Stimulated activated CD8-positive, alpha-beta memory T cell treated with anti-CD3 and anti-CD28 coated beads, Interleukin-4, amount 100 ng/mL, for 4 hours (primary cell): ENCODE measurements at places on chromosomes 11 and 22.

GRCh38 chr11:117220999-117221774 lies 10.7 kb downstream of the PCSK7 start:
- DNase-seq = no peak

DNA sequence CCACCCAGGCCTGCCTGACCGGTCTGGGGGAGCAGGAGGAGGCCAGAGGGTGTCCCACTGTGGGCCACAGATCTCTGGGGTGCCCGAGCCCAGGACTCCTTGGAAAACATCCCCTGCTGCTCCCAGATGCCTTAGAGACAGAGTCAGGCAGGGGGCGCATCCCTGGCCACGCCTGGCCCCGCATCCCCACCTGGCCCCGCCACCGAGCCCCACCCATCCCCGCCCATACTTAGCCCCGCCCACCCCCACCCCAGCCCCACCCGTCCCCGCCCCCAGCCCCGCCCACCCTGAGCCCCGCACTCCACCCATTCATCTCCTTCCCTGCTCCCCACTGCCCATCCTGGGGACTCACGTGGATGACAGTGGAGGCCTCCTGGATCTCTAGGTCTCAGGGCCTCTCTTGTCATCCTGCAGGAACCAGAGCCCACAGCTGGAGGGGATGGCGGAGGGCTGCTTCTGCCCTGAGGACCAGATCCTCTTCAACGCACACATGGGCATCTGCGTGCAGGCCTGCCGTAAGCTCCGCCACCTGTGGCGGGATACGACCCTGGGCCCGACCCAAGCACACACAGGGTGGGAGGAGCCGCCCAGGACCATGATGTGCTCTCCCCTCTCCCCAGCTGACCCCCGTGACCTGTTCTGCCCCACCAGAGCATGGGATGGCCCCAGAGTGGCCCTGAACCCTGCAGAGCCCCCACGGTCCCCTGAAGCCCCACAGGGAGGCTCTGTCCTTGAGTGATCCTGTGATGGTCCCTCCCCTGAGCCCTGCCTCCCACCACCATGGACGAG lies 33.6 kb downstream of the MUC5B start:
- DNase-seq = no peak

- DNase-seq = no peak
Observed at GRCh38 chr22:38415046-38415445, 40.0 kb downstream of the KCNJ4 start.

DNA sequence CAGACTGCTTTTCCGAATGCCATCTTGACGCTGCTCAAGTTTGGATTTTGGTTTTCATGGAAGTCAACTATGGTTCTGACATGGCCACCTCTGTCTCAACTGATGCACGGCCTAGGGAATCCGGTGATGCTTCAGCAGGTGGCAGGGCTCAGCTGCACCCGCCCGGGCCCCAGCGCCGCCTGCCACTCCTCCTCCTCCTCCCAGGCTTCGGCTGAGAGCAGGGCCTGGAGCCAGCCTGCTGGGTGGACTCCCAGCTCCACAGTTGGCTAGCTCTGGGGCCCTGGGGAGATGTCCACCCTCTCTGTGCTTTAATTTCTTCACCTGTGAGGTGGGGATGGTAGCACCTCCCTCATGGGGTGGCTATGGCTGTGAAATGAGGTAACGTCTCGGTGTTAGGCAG lies 20.3 kb upstream of the NFAM1 start:
- DNase-seq = no peak

- DNase-seq = no peak
Observed at GRCh38 chr11:67442504-67443404, 522 bp downstream of the CORO1B start.

- no peak for DNase-seq
Observed at GRCh38 chr11:13487661-13488030, 8.2 kb downstream of the PTH start.

DNA sequence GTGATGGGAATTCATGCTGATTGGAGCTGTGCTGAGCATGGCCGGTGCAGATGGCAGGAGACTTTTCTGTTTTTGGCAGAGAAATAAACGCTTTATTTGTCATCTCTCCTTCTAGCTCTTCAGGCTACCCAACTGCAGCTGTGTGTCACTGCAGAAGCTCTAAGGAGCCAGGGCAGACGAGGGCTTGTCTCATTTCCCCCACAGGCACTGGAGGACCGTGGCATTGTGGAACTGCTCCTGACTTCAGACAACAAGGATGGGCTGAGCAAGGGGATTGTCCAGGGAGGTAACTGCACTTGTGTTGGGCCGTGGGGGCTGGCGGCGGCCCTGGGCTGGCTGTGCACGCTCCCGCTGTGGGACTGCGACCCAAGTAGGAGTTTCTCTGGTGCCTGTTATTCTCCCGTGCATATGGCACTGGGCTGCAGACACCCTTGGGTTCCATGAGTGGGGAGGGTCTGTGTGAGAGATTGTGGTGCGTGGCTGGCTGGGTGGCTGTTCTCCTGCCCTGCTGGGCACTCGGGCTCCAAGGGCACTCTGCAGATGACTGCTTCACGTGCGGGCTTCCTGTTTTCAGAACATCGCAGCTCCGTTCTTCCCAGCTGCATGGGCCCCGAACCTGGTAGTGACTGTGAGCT lies 27.2 kb downstream of the GLB1L2 start:
- DNase-seq = no peak

- DNase-seq = no peak
Observed at GRCh38 chr22:42879371-42880021, 22.4 kb upstream of the ARFGAP3 start.

- DNase-seq = no peak
Observed at GRCh38 chr11:71581826-71582225, 849 bp downstream of the KRTAP5-11 start.

- no peak for DNase-seq
Observed at GRCh38 chr11:15367695-15368094, 253.0 kb downstream of the INSC start.

DNA sequence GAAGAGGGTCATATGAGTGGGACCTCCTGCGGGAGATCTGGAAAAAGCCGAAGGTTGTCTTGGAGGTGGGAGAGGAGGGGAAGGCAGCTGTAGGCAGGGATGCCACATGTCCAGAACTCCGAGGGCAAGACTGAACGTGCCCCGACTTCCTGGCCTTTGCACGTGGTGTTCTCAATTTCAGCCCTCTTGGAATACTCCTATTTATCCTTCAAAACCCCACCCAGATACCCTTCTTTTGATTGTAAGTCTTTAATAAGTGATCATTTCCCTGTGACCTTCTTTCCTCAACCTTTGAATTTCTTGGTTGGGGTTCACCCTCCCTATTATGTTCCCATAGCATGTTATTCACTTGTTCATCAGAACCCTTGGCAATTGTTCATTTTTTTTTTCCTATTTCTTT lies 95.3 kb upstream of the CRYBB3 start:
- DNase-seq = no peak

GRCh38 chr11:84384731-84385130 lies 1098.6 kb upstream of the CCDC90B start:
- DNase-seq = no peak

GRCh38 chr11:110689306-110689705 lies 22.9 kb downstream of the ARHGAP20 start:
- DNase-seq = no peak

DNA sequence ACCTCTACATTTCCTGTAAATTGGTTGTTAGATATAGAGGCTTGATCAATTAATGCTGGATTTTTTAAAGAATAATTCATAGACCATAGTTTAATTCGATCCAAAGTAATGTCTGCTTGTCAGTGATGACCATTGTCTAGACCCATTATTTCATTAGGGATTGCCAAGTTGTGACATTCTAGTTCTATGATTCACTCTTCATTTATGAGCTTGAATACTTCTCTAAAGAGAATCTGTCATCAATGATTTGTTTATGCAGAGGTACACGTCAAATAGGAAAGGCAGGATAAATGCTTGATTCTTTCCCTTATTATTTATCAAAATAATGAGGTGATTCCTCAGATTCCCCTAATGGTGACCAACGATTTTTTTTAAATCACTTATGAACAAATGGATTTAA lies 24.0 kb upstream of the ROBO3 start:
- no peak for DNase-seq

DNA sequence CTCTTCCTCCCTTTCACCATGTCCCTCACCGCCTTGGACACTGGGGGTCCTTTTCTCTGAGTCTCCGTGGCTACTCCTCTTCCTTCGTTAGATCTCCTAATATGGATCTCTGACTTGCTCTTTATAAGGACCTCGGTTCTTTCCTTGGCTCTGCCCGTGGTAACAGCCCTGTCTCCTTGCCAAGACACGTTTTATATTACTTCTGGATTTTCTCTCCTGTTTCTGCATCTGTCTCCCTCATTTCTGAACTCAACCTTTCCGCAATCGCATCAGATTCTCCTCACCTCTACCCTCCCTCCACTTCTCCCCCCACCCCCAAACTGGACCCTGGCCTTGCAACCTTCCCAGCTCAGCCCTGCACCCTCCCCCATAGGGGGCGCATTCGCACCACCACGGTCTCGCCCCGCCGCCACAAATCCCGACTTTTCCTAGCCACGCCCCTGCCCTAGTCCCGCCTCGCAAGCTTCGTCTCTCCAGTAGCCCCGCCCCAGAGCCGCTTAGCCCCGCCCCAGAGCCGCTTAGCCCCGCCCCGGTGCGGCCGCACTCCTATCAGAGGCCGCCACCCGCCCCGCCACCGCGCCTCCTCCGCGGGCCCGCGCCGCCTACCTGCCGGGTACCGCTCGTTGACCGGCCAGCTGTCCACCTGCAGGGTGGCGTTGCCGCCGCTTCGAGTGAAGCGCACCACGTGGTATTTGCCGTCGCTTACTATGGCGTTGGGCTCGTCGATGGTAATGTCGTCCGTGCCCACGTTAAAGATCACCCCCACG lies 39.0 kb downstream of the SLC22A12 start:
- no peak for DNase-seq

- no peak for DNase-seq
Observed at GRCh38 chr11:3782963-3783362, 14.4 kb downstream of the NUP98 start.

GRCh38 chr22:50084080-50084477 lies 1.1 kb downstream of the MLC1 start:
- no peak for DNase-seq

GRCh38 chr11:123374622-123374968 lies 55.5 kb upstream of the GRAMD1B start:
- DNase-seq = no peak

GRCh38 chr22:45505991-45506747 lies 3.5 kb downstream of the FBLN1 start:
- no peak for DNase-seq

DNA sequence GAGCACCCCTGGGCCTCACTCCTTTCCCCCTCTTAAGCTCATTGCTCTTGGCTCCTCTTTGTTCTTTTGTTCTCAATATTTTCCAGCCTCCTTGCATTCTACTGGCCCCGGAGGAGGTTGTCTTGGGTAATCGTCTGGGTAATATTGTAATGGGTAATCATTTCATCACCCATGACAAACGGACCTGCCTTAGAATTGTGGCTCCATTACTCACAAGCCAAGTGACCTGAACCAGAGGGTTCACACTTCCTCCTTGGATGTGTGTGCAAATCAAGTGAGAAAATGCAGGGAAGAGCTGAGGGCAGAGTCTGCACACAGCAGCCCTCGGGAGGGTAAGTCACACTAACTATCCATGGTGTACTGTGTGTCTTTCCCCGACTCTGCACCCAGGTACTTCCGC lies 305.0 kb downstream of the BUD13 start:
- DNase-seq = no peak

DNA sequence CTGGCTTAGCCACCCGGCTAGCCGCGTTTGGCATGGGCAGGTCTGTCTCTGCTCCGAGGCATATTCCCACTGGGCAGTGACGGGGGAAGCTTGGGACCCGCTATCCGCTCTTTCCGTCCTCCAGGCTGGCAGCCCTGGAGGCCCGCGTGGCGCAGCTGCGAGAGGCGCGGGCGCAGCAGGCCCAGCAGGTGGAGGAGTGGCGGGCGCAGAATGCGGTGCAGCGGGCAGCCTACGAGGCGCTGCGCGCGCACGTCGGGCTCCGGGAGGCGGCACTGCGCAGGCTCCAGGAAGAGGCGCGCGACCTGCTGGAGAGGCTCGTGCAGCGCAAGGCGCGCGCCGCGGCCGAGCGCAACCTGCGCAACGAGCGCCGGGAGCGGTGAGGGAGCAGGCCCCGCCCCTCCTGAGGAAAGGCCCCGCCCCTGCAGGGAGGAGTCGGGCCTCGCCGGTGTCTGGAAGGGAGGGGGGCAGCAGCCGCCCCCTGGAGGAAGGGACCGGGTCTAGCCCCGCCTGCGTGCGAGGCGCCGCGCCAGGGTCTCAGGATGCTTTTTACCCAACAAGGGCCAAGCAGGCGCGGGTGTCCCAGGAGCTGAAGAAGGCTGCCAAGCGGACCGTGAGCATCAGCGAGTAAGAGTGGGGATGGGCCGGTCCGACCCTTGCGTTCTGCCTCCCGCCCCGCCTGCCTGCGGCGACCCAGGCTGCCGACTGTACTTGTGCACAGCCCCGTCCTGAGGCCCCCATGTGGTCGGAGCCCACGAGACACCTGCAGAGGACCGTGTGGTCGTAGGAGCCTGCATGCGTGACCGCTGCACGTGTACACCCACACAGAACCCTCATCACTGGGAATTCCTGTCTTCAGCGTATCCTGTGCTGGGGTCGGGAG lies 7.9 kb downstream of the ATG16L2 start:
- DNase-seq = peak; percentile 33

DNA sequence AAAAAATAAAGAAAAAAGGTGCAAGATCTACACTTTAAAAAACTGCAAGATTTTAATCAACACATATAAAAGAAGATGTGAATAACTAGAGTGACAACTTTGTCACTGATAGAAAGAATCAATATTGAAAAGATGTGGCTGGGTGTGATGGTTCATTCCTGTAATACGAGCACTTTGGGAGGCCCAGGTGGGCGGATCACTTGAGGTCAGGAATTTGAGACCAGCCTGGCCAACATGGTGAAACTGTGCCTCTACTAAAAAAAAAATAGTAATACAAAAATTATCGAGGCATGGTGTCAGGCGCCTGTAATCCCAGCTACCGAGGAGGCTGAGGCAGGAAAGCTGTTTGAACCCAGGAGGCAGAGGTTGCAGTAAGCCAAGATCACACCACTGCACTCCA lies 21.0 kb upstream of the FBLN1 start:
- no peak for DNase-seq

- no peak for DNase-seq
Observed at GRCh38 chr11:79447038-79447786, 6.4 kb upstream of the TENM4 start.

- DNase-seq = no peak
Observed at GRCh38 chr22:18095101-18095805, 15.4 kb upstream of the TUBA8 start.

GRCh38 chr11:57868491-57868890 lies 106.9 kb downstream of the CTNND1 start:
- DNase-seq = no peak

GRCh38 chr22:42764895-42765363 lies 44.3 kb upstream of the A4GALT start:
- DNase-seq = no peak

GRCh38 chr22:17258015-17258787 lies 39.0 kb upstream of the ADA2 start:
- no peak for DNase-seq

- no peak for DNase-seq
Observed at GRCh38 chr11:17267576-17267975, 9.0 kb upstream of the NUCB2 start.

GRCh38 chr11:61488651-61489291 lies 19.8 kb upstream of the LRRC10B start:
- DNase-seq = no peak

GRCh38 chr11:120212259-120212878 lies 1.5 kb downstream of the OAF start:
- no peak for DNase-seq

GRCh38 chr11:128629516-128630106 lies 42.3 kb upstream of the ETS1 start:
- DNase-seq = no peak

GRCh38 chr11:34415538-34415937 lies 23.2 kb upstream of the CAT start:
- DNase-seq = no peak

GRCh38 chr22:23161574-23161973 lies 16.3 kb downstream of the RAB36 start:
- DNase-seq = no peak
